Activated naive CD8-positive, alpha-beta T cell treated with anti-CD3 and anti-CD28 coated beads, Interleukin-2, amount 10 ng/mL, durations not matched to agents 7 days and 5 days (primary cell): ENCODE measurements at places on chromosomes 4 and X.

- peak; percentile 29 for DNase-seq
These were observed 23.2 kb upstream of the MXD4 start for GRCh38 chr4:2284934-2285612.

GRCh38 chr4:4358093-4358854 lies 28.6 kb upstream of the NSG1 start:
- DNase-seq, result no peak

DNA sequence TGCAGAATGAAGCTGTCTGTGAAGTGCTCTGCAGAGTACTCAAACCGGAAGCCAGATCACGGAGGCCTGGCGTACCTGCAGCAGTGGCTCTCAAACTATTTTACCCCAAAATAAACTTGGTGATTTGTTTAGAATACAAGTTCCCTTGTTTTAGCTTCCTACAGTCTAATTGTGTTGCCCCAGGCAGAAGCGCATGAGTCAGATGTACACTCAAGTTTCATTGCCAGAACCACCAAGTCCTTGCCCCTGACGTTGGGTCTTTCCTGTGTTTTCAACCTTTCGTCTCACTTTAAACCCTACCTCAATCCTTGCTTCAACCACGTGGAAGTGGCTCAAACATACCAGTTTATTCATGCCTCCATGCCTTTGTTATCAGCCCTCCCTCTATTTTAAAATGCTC lies 66.2 kb upstream of the SLC7A11 start:
- no peak for DNase-seq

- DNase-seq, result no peak
These were observed 8.8 kb downstream of the THAP9 start for GRCh38 chr4:82909326-82909725.

GRCh38 chrX:13087322-13088155 lies 43.1 kb upstream of the FAM9C start:
- no peak for DNase-seq

GRCh38 chr4:47238667-47239066 lies 207.3 kb downstream of the GABRB1 start:
- no peak for DNase-seq

- no peak for DNase-seq
These were observed 16.0 kb downstream of the CTBP1 start for GRCh38 chr4:1232661-1233621.

DNA sequence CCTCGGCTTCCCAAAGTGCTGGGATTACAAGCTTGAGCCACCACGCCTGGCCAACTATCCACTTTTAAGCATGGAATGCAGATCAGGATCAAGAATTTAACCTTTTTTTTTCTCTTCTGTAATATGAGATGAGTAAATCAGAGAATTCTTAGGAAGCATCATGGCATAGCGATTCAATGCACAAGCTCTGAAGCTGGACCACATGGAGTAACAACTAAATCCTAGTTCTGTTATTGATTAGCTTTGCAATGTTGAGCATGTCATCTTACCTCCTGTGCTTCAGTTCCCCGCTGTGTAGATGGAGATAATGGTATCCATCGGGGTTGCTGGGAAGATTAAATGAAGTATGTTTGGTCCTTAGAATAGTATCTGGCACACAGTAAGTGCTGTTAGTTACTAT lies 1.9 kb upstream of the SNX25 start:
- no peak for DNase-seq

- DNase-seq, result no peak
These were observed 60.2 kb upstream of the PGAM4 start for GRCh38 chrX:78029663-78030062.
